ENCODE measurements at places on chromosomes 6 and 20. TPM values are rescaled to one million over a fixed set of nuclear protein-coding genes. Genes with fewer than 3 reads are reported as not detected.

GRCh38 chr6:5080574-5080973 lies 4.6 kb upstream of the PPP1R3G start:
- DNase-seq: no peak

GRCh38 chr6:151196555-151196954 lies 43.2 kb upstream of the AKAP12 start:
- DNase-seq: no peak

DNA sequence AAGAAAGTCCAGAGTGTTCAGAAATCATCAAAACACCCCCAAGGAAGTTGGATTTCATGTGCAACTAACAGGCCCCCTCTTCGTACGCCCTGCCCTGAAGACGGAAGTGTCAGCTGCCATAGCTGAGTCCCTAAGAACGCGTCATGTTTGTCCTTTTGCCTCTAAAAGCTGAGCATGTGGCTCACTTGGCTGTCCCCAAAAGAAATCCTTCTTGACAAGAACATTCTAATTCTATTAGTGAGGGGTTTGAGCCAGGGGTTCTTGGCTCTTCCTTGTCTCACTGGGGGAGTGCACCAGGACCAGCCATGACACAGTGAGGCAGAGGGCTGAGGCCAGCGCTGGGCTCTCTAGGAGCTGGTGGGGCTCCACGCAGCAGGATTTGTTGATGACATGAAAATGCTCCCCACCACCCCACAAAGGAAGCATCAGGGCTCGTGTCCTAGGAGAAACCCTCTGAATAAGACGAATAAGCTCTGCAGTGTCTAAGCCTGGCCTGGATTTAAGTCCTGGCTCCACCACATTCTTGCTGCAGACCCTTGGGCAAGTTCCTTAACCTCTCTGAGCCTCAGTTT lies 20.0 kb upstream of the SPO11 start:
- DNase-seq: no peak

DNA sequence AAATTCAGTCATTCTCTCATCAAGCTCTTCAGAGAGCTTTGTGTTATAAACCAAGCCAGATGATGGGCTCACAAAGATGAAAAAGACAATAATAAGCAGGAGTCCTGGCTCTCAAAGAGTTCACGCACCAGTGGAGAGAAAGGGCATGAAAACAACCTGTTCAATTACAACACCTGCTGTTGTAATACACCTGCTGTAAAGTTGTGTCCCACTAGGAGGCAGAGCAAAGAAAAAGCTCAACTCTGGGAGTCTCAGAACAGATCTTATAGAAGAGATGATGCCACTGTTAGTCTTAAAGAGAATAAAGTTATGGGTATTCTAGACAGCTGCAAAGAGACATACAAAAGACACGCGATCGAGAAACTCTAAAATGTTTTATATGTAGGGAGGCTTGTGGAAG lies 100.6 kb downstream of the DCDC2 start:
- DNase-seq: no peak

DNA sequence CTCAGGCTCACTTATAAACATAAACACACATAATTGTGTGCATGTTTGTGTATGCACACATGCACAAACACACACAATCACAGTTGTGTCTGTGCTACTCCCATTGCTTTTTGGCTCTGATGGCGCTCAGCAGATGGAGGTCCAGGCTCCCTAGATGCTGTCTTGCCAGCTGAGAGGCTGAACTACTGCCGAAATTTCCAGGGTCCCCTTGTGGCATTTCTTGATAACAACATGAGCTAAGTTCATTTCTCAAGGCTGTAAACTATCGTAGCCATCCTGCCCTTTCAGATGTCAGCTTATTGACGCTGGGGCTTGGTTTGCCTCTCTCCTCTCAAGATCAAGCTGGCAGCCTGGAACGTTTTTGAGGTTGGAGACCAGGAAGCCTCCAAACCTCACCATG lies 313.9 kb upstream of the RNF24 start:
- DNase-seq: no peak

- DNase-seq: no peak
These were observed 45.6 kb upstream of the BEND6 start for GRCh38 chr6:56909115-56909907.

The RFX6 gene
- polyA plus RNA-seq: not detected
